CD4-positive, alpha-beta T cell treated with Interferon alpha-2 for 1 hour (primary cell): ENCODE measurements at places on chromosomes 5 and 9.

DNA sequence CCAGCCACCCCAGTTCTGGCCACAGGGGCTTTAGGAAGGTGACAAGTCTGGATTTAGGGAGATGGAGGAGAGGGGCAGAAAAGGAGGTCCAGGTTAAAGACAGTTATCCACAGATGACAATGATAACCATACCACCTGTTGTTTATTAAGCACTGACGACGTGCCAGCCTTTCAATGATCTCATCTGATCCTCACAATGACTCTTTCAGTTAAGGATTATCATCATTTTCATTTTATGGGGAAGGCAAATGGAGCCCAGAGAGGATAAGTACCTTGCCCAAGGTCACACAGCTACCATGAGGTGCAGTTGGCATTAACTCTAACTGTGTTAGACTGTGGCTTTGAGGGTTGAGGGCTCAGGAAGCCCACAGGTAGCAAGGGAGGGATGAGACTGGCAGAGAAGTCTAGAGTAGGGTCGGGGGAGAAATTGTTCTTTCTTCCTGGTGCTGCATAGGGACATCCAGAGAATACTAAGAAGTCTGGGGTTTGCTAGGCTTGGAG is 21.5 kb upstream of the JADE2 start:
- no peak for DNase-seq

DNA sequence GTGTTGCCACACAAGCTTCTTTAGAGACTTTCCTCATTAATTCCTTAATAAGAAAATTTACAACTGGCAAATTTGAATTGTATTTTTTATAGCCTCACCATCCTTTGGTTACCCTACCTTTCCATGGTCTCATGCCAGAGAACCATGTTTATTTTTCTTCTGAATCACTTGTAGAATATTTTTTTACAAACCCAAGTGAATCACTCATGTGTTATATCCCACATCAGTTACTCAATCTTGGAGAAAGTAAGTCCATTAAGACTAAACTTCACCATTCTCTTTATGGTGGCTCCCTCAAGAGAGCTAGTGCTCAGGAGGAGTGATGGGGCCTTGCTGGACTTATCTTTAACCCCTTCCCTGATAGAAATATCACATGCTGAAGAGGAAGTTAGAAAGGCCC is 128.9 kb downstream of the SUSD1 start:
- no peak for DNase-seq

GRCh38 chr5:112996830-112997374 is 20.3 kb downstream of the DCP2 start:
- no peak for DNase-seq

DNA sequence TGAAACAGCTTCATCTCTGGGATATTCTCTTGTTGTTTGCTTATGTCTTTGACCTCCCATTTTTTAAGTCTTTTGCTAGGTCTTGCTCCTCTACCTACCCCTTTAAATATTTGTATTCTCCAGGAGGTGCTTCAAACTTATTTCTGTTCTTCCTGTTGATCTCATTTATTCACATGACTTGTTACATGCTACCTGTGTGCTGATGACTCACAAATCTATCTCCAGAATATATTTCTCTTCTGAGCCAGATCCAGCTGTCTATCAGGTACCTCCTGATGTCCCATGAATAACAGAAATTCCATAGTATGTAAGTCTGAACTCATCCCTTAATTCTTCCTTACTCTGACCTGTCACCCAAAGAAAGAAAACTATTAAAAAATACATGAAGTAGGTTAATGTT is 11.0 kb downstream of the NIPBL start:
- no peak for DNase-seq

DNA sequence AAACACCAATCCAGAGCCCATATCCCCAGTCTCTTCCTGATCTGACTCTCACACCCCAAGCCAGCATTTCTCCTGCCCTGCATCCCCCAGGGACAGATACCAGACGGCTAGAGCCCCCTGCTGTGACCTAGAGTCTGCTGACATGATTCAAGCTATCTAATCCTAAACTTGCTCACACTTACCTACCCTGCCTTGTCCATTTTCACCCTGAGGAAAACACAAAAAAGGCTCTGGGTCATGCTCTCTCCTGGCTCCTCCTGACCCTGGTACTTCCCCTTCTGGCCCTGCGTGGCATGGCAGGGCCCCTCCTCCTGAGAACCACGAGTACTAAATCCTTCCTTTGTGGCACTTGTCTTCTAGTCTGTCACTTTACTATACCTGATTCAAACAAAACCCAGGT is 2.8 kb upstream of the ARRDC1 start:
- no peak for DNase-seq

DNA sequence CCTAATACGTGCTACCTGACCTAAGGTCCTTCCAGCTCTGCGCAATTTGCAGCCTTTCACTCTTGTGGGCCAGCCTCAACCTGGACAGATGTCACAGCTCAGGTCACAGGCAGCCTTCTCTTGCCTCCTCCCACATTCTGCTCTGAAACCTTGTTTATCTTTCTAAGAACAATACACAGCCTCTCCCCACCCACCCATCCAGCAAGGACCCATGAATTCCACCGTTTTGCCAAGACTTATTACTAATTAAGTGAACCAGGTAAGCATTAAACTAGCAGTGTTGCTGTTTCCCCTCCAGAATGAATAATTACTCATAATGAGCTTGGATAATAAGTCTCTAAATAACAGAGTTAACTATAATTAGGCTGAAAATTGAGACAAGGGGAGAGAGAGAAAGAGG is 11.0 kb downstream of the FABP6 start:
- no peak for DNase-seq

DNA sequence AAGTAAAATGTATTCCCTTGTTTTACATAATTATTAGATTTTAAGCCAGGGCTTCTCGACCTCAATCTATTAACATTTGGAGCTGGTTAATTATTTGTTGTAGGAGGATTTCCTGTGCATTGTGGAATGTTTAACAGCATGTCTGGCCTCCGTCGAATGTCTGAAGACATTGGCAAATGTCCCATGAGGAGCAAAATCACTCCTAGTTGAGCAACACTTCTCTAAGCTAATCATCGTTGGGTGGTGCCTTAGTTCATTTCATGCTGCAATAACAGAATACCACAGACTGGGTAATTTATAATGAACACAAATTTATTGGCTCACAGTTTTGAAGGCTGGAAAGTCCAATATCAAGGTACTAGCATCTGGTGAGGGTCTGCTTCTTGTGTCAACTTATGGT is 13.4 kb upstream of the VPS13A start:
- no peak for DNase-seq

GRCh38 chr9:131739959-131740648 is at the start of gene RAPGEF1:
Gene RAPGEF1 (minus strand): TSS chr9:131740076. CDS start chr9:131739830, 246 bp downstream.
- DNase-seq, result peak; percentile 85

- DNase-seq, result no peak
Observed at GRCh38 chr9:2837915-2838314, 6.0 kb downstream of the PUM3 start.

DNA sequence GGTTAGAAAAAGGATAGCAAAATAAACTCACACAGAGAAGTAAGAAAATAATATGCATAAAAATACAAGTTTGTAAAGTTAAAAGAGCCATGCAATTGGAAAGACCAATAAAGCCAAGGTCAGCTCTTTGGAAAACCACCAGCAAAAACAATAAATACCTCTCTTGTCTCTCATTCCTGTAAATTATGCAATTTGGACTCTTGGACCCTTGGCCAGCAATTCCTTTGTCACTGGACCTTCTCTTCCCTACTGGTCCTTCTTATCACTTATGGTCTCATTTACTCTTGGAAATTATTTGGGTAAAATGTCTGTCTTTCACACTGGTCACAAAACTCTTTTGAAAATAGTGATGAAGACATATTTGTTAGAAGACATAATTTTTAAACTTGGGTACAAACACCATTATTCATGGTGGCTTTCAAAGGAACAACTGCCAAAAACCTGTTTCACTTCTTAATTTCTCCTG is 379.5 kb downstream of the TMEM232 start:
- DNase-seq, result no peak

- no peak for DNase-seq
Observed at GRCh38 chr5:116076496-116076895, 8.3 kb upstream of the COMMD10 start.

DNA sequence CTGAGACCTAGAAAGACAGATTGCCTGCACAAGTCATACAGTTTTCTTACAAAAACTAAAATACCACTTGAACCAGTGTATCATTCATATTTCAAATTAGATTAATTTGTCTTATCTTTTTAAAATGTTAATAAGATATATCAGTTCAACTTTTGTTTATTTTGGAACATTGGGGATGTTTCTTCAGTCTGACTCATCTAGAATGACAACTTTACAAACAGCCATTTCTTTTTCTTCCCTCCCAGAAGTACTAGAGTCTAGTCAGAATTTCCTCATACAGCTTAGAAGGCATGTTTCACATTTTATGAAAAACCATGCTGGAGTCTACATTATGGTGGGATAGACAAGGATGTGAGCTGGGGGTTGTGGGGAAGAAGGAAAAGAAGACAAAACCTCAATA is 262.5 kb downstream of the NFIB start:
- no peak for DNase-seq

GRCh38 chr9:98565152-98566135 is 143.3 kb downstream of the GABBR2 start:
- no peak for DNase-seq

- DNase-seq, result no peak
Observed at GRCh38 chr9:100427366-100428263, 672 bp downstream of the MSANTD3 start.

DNA sequence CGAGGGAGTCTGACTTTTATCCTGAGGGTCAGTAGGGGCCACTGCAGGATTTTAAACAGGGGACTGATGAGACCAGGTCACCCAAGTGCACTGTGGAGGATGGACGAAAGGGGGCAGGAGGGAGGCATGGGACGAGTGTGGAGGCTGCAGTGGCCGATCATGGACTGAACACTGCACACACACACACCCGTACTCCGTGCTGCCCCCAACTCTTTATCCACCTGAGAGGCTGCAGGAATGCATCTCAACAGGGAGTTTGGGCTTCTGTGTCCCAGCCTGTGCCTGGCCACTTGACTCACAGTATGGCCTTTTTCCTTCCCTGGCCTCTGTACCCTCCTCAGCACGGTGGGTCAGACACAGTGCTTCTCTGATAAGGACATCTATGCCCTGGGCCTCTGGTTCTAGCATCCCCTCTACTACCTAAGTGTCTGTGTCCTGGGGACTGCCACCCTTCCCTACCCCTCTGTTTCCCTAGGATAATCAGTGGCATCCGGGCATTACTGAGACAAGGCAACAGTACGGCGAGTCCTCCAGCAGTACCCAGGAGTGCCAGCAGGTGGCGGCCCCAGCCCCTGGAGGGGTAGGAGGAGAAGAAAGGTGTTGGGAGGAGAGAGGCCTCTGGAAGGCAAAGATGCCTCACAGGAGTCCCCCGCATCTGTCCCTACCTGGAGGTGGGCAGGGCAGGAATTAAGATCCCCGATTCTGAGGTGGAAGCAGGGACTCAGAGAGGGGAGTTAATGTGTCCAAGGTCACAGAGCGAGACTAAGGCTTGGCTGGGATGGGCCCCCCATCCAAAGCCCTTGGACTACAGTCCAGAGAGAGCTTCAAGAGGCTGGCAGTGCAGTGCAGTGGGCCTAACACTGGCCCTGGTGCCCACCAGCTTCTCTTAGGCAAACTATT is 5.1 kb upstream of the CDX1 start:
- peak; percentile 57 for DNase-seq

DNA sequence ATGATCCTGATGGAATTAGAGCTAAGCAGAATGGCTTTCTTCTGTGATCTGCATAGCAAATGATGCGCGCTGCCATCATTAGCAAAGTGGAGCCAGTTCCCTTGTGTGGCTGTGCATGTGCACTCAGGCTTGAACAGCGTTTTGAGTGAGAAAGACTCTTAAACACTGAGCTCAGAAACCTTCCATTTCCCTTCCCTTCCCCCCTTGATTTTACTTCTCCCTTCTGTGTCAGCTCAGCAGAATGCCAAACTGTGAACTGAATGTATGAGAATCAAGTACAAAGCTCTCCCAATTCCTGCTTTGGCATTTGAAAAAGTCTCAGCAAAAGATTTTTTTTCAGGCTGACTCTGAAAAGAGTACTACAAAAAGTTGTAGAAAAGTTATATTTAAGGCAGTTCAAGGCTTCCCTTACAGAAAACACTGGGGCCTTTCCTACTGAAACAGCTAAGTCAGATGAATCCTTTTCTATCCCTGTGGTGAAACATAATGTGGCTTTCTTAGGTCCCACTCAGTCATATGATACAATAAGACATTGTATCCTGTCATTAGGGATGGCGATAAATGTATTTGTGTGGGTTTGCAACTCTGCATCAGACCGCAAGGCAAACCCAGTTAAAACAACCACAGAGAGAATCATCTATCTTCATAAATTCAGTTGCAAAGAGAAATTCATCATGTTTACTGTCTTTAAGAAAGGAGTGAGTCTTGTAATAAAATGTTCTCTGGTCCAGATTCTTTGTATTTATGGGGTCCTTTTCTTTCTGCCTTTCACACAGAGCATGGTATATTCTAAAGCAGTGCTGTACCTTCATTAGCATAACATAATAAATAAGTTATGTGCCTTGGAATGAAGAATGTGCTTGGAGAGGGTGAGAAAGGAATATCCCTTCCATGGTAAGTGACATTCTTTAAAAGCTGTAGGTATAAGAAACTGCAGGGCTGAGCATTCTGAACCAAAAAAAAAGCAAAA is 222.6 kb downstream of the CAAP1 start:
- no peak for DNase-seq

- no peak for DNase-seq
Observed at GRCh38 chr9:100377015-100377414, 24.3 kb upstream of the TEX10 start.

DNA sequence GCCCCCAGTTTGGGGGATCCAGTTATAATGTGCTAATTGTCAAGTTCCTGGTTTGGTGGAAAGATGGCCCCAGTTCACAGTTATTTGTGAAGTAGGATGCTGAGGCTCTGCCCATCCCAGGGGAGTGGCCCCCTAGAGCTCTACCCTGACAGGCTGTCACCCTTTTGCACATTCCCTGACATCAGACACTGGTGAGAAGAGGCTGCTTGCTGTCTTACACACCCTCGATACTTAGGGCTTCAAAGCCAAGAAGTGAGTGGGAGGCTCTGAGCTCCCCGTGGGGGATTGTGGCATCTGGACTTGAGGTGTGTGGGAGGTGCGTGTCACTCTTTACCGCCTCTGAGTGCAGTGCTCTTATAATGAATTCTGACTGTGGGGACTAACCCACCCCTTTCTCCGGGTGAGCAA is 168.5 kb downstream of the DOCK2 start:
- peak; percentile 8 for DNase-seq

DNA sequence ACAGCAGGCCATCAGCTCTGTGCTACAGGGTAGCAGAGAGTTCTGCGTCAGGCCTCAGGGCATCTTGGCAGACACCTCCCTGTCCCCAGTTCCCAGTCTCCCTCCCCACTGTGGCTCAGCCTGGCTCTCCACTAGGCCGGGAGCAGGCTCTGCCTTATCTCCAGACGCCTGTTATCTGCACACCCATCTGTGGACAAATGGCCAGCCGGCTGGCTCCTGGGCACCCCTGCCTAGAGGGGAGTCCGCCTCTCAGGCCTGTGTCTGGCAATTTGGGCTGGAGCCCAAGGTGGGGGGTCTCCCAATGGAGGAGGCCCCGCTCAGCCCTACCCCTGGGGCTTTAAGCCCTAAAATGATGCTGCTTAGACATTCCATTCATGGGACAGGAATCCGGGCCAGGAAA is 39.2 kb upstream of the HAND1 start:
- no peak for DNase-seq

GRCh38 chr5:172775326-172776234 is 4.6 kb upstream of the DUSP1 start:
- DNase-seq, result peak; percentile 81
